ENCODE measurements at places on chromosomes 1 and 21.

- DNase-seq = no peak
These were observed 3.3 kb downstream of the WNT3A start for GRCh38 chr1:228009828-228010775.

GRCh38 chr1:39529901-39530535 lies 38.6 kb downstream of the BMP8A start:
- no peak for DNase-seq

DNA sequence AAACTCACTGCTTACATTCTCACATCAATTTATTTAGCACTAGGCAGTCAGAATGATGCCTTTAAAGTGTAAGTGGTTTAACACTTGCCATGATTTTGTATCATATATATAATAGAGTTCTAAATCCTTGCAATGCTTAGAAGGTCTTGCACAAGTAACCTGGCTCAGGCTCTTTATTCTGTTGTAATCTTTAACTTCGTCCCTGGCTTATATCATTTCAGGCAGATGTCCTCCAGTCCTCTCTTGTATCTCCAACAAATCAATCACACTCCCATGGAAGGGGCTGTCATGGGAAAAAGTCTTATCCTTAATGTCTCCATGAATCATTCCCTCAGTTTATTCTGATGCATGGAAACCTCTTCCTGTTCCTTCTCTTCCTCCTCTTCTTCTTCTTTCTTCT lies 841.6 kb upstream of the B3GALT2 start:
- no peak for DNase-seq

- no peak for DNase-seq
These were observed 22.7 kb upstream of the DNAJC28 start for GRCh38 chr21:33514229-33514628.

DNA sequence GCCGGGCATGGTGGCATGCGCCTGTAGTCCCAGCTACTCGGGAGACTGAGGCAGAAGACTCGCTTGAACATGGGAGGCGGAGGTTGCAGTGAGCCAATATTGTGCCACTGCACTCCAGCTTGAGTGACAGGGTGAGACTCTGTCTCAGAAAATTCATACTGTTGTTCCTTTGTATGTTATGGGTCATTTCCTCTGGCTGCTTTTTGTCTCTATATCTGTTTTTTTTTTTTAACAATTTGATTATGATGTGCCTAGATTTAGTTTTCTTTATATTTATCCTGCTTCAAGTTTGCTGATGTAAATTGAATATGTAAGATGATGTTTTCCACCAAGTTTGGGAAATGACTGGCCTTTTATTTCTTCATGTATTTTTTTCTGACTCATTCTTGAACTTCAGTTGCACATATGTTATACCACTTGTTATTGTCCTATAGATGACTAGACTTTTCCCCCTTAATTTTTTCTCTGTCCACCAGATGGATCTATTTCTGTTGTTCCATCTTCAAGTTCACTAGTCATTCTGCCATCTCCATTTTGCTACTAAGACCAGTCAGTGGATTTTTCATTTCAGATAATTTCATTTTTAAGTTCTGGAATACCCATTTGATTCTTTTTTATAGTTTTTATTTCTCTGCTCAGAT lies 173.5 kb downstream of the GALNT2 start:
- no peak for DNase-seq

DNA sequence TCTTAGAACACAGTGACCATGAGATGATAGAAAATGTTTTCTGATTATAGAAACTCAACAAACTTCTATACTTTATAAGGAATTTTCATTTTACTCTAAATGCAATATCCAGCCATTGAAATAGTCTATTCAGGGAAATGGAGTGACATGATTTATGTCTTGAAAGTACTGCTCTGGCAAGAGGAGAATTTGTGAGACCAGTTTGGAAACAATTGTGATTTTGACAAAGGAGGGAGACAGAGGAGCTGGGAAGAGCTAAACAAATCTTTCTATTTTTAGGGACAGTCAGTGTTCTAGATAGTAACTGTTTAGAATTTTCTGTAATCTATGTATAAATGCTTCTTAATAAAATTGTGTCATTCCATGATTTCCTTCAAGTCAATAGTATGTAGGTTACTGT lies 252.3 kb downstream of the FMN2 start:
- DNase-seq = no peak

DNA sequence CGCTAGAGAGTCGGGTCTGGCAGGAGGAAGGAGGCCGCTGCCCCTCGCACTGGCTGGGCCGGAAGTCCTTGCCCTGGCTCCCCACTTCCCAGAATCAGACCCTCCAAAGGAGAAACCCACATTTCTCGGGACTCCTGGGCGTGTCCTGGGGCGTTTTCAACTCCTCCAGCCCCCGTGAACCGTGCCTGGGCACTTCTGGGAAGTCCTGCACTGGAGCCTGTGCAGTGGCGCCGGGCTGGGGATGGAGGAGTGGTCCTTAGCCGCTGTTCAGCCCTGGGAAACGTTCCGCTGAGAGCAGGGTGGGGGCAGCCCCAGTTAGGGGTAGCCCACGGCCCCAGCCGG lies 3.0 kb downstream of the IGSF21 start:
- no peak for DNase-seq

DNA sequence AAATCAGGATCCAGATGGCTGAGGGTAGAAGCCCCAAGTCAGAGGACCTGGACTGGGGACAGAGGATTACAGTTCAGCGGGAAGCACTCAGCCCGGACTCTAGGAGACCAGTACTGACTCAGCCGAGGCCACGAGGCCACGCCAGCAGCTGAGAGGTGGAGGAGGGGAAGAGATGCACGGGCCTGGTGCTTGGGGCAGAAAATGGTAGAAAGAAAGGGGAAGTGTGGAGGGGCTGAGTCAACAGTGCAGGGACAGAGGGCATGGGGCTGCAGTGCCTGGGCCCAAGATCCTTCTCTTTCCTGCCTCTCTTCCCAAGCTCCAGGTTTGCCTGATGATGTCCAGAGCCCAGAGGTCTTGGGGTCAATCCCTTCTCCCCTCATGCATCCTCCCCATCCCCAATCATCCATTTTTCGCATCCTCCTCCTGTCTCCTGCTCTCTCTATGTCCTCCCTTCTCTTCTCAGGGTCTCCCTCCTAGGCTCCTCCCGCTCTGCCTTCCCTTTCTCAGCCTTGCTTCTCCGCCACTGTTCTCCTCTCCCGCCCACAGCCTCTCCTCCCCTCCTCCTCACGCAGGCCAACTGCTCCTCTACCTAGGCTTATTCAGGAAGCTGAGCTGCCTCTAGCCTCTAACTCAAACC lies 7.7 kb downstream of the ARHGEF2 start:
- no peak for DNase-seq

DNA sequence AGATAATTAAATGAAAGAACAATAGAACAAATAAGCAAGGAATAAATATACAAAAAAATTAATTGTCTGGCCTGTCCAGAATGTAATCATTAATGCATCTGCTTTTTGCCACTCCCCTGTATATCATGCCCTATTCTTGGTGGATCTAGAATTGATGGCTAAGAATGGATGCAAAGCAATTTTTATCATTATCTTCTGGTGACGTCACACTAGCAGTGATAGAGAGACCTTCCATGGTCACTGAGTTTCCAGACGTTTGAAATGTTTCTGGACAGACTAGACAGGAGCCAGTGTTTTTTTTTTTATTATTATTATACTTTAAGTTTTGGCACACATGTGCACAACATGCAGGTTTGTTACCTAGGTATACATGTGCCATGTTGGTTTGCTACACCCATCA lies 563.0 kb downstream of the NEGR1 start:
- DNase-seq = no peak

All from COLO829 (cell line).